Karpas-422 (cell line): ENCODE measurements at places on chromosomes 7 and 10.

DNA sequence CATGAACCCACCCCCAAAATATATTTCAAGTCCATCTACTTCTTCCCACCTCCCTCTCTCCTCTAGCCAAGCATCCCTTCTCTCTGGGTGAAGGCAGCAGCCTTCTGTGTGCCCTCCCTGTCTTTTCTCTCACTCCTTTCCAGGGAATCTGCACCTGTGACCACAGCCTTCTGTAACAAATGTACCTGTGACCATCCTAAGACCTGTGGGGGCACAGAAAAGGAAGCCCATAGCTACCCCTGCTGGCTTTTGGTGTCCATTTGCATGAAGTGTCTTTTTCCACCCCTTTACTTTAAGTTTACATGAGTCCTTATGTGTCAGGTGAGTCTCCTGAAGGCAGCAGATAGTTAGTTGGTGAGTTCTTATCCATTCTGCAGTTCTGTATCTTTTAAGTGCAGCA lies 2.0 kb upstream of the TBXAS1 start:
- H3K36me3 ChIP-seq: no peaks in the 10 kb centered on the region
- H3K27me3 ChIP-seq: no peaks in the 10 kb centered on the region
- DNase-seq: no peak
- no peak overlapping the region for H3K4me3 ChIP-seq
- H3K4me1 ChIP-seq: no peaks in the 10 kb centered on the region

GRCh38 chr7:96479015-96479645 lies 157.2 kb upstream of the SLC25A13 start:
- DNase-seq: no peak
- no peaks in the 10 kb centered on the region for H3K27me3 ChIP-seq
- no peaks in the 10 kb centered on the region for H3K4me1 ChIP-seq
- no peaks in the 10 kb centered on the region for H3K36me3 ChIP-seq
- H3K27ac ChIP-seq: no peak overlapping the region

- no peak overlapping the region for H3K4me3 ChIP-seq
- H3K27me3 ChIP-seq: no peaks in the 10 kb centered on the region
- DNase-seq: peak; percentile 77
- no peaks in the 10 kb centered on the region for H3K36me3 ChIP-seq
- no peak overlapping the region for H3K27ac ChIP-seq
Measured at GRCh38 chr10:118259288-118259906, 82.7 kb downstream of the FAM204A start.

DNA sequence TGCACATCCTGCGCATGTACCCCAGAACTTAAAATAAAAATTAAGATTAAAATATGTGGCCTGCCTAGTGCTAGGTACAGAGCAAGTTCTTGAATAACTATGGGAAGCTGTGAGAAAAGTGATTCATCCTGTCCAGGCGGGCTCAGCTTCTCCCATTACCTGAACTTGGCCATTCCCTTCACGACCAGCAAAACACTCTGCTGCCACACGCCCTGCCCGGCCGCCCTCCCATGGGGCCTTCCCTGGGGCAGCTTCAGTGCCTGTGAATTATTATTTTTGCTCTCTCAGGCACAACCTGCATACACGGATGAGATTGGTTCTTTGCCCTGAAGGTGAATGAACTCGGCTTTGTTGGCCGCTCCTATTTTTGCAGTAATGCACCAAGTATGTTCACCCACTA lies 209.2 kb upstream of the SHH start:
- no peak overlapping the region for H3K27ac ChIP-seq
- DNase-seq: no peak
- no peaks in the 10 kb centered on the region for H3K36me3 ChIP-seq
- no peak overlapping the region for H3K4me3 ChIP-seq
- no peaks in the 10 kb centered on the region for H3K27me3 ChIP-seq
- no peaks in the 10 kb centered on the region for H3K4me1 ChIP-seq

- H3K4me1 ChIP-seq: peaks cover 35% of the 10 kb centered on the region
- no peak overlapping the region for H3K27ac ChIP-seq
- H3K27me3 ChIP-seq: no peaks in the 10 kb centered on the region
- no peak for DNase-seq
- H3K36me3 ChIP-seq: no peaks in the 10 kb centered on the region
Measured at GRCh38 chr10:133258818-133259601, 17.7 kb downstream of the ADAM8 start.

DNA sequence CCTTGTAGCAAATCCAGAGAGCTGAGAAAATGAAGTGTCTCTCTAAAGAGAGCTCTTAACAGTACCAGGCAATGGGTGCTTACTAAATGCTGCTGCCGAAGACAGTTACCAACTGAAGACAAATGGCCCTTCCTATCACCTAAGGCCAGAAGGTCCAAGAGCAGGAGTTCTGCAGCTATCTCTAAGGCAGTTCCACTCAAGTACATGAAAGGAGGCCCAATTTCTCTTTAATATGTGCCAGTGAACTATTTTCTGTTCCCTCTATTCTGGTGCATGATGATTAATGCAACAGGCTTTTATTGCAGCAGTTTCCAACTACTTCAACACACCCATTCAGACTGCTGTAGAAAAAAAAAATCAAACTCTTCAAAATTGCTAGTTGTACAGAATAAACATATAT lies 122.5 kb downstream of the SLC25A13 start:
- no peaks in the 10 kb centered on the region for H3K36me3 ChIP-seq
- no peak overlapping the region for H3K4me3 ChIP-seq
- no peak for DNase-seq
- no peaks in the 10 kb centered on the region for H3K4me1 ChIP-seq
- no peak overlapping the region for H3K27ac ChIP-seq

GRCh38 chr10:127834221-127834620 lies 58.5 kb downstream of the CLRN3 start:
- H3K4me1 ChIP-seq: no peaks in the 10 kb centered on the region
- H3K36me3 ChIP-seq: no peaks in the 10 kb centered on the region
- DNase-seq: no peak
- H3K4me3 ChIP-seq: no peak overlapping the region

GRCh38 chr7:130153211-130153908 lies 51.8 kb downstream of the TMEM209 start:
- no peak overlapping the region for H3K27ac ChIP-seq
- no peak for DNase-seq
- H3K36me3 ChIP-seq: no peaks in the 10 kb centered on the region

DNA sequence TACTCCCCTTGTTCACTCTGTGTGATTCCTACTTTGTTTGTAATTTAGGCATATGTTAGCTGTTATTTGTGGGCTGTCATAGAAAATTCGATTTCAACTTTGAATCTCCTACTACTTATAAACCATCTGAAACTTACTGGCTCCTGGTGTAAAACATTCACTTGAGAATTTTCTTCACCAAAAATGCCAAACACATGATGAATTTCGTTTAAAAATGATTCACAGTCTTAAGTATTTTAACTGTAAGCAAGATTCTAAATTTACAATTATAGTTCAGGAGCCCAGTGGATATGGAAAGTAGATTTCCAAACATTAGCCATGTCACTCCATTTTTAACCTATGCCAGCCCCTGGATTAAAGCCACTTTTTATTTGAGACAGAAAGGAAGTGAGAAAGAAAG lies 3.1 kb downstream of the CPED1 start:
- H3K27me3 ChIP-seq: no peaks in the 10 kb centered on the region
- no peak overlapping the region for H3K27ac ChIP-seq
- H3K4me3 ChIP-seq: no peak overlapping the region
- no peaks in the 10 kb centered on the region for H3K36me3 ChIP-seq

DNA sequence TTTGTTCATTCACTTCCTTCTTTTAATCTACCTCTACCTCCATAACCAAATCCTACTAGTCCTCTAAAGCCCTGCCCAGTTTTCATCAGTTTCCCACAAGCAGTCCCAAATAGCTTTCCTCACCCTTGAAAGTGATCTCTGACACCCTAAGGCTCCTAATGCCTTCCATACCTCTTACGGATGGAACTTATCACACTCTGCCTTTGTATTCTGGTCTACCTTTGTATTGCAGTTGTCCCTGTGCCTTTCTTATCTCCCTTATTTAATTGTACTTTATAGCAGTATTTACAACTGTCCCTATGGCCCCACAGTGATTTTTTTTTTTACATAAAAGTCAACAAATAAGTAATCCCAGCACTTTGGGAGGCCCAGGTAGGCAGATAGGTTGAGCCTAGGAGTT lies 33.8 kb downstream of the ACSL5 start:
- no peaks in the 10 kb centered on the region for H3K27me3 ChIP-seq
- peaks cover 4% of the 10 kb centered on the region; the same call in 1 of the 2 replicates for H3K4me1 ChIP-seq
- no peak for DNase-seq
- no peak overlapping the region for H3K27ac ChIP-seq
- H3K4me3 ChIP-seq: no peak overlapping the region

DNA sequence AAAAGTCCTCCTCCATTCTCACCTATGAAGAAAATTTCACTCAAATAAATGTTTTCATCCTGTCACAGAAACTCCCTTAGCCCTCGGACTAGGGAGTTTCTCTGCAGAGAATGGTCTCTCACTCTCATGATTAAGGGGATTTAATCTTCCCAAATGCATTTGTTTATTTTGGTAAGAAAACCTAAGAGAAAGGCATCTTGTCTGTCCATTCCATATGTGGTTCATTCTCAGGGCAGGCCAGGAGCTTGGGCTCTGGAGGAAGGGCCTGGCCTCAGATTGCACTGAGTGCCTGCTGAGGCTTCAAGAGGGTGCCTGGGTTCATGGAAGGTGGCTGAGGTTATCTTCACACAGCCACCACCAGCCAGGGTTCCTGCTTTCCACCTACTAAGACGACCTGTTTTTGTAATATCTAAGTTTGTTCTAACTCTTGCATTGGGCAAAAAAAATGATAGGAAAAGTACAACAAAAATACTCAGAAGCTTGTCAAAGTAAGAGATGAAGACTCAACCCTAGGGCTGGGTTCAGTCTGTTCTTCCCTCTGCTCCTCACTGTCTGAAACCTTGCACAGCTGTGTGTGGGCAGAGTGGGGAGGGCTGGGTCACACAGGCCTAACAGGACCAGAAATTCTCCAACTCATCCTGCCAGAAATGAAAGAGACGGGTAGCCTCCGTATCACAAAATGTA lies 186.7 kb downstream of the CXCL12 start:
- no peak overlapping the region for H3K4me3 ChIP-seq
- DNase-seq: no peak
- H3K27ac ChIP-seq: no peak overlapping the region
- no peaks in the 10 kb centered on the region for H3K36me3 ChIP-seq
- no peaks in the 10 kb centered on the region for H3K4me1 ChIP-seq

DNA sequence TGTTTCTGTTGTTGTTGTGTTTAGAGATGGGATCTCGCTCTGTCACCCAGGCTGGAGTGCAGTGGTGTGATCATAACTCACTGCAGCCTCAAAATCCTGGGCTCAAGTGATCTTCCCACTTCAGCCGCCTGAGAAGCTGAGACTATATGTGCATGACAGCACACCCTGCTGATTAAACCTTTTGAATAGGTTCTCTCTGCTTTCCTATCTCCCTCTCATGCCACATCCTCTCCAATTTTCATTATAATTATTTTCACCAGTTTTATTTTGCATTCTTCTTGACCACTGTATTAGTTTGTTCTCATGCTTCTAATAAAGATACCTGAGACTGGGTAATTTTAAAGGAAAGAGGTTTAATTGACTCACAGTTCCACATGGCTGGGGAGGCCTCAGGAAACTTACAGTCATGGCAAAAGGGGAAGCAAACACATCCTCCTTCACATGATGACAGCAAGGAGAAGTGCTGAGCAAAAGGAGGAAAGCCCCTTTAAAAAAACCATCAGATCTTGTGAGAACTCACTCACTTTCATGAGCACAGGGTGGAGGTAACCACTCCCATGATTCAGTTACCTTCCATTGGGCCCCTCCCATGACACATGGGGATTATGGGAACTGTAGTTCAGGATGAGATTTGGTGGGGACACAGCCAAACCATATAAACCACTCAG lies 12.9 kb downstream of the AGK start:
- no peaks in the 10 kb centered on the region for H3K27me3 ChIP-seq
- H3K27ac ChIP-seq: no peak overlapping the region
- no peaks in the 10 kb centered on the region for H3K4me1 ChIP-seq
- no peak for DNase-seq

- H3K4me3 ChIP-seq: no peak overlapping the region
- H3K4me1 ChIP-seq: no peaks in the 10 kb centered on the region
- no peak for DNase-seq
- no peaks in the 10 kb centered on the region for H3K27me3 ChIP-seq
Measured at GRCh38 chr7:94195201-94195600, 191.0 kb upstream of the BET1 start.

GRCh38 chr10:63206997-63207811 lies 74.1 kb downstream of the NRBF2 start:
- peak; percentile 56 for DNase-seq
- peak overlapping the region; percentile 37; the same call in 1 of the 2 replicates for H3K4me3 ChIP-seq
- H3K4me1 ChIP-seq: peaks cover 85% of the 10 kb centered on the region
- H3K36me3 ChIP-seq: peaks cover 33% of the 10 kb centered on the region

DNA sequence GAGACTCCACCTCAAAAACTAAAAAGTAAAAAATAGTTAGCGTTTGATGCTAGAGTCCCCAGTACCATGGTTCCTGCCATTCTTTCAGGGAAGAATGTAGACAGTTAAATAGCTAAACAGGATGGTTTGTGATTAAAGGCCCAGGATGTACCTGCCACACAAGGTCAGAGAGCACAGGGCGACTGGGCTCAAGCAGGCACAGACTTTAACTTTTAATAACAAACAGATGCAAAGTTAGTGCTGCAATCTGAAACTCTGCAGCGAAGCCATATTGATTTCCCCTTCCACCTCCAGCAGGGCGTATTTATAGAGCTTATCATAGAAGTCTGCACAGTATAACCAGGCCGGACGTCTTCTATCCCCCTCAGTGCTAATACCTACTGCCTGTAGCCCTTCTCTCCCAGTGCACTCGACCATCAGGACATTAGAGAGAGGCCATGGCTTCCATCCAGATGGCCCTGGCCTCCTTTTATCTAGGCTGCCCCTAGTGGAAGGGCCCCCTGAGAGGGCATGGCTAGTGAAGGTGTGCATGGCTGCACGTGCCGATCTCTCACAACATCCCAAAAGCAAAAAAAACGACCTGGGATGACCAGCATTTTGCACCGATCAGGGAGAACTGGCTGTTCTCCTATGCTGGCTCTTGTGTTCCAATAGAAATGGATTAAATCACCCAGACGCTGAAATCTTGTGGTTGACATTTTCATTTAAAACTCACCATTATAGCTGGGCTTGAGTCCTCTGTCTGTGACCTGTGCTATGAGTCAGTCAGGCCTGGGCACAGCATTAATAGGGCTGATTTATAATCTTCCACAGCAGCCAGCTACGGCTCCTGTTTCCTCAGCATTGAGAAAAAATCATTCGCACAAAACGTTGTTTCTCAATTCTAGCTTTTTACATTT lies 7.6 kb upstream of the BAG3 start:
- no peak for DNase-seq
- no peaks in the 10 kb centered on the region for H3K36me3 ChIP-seq
- no peak overlapping the region for H3K27ac ChIP-seq

GRCh38 chr10:45377858-45378257 lies 3.8 kb downstream of the ALOX5 start:
- H3K4me3 ChIP-seq: no peak overlapping the region
- H3K36me3 ChIP-seq: peaks cover 78% of the 10 kb centered on the region
- no peaks in the 10 kb centered on the region for H3K27me3 ChIP-seq
- peak; percentile 47 for DNase-seq
- peaks cover 33% of the 10 kb centered on the region for H3K4me1 ChIP-seq

- H3K36me3 ChIP-seq: no peaks in the 10 kb centered on the region
- H3K4me3 ChIP-seq: no peak overlapping the region
- no peak overlapping the region for H3K27ac ChIP-seq
Measured at GRCh38 chr10:2817940-2818636, 249.3 kb upstream of the PFKP start.

- peaks cover 23% of the 10 kb centered on the region for H3K4me1 ChIP-seq
- H3K27me3 ChIP-seq: no peaks in the 10 kb centered on the region
- no peak overlapping the region for H3K27ac ChIP-seq
Measured at GRCh38 chr7:47327698-47328391, 254.1 kb downstream of the TNS3 start.

GRCh38 chr10:98478430-98479222 lies 31.9 kb upstream of the HPS1 start:
- H3K4me1 ChIP-seq: no peaks in the 10 kb centered on the region
- H3K27me3 ChIP-seq: no peaks in the 10 kb centered on the region
- no peak overlapping the region for H3K27ac ChIP-seq
- no peak for DNase-seq
- no peak overlapping the region for H3K4me3 ChIP-seq
